ENCODE measurements at places on chromosomes 2 and 18.
A peak's percentile ranks its signal among the peaks of the same experiment; 100 is the strongest.

- DNase-seq, result no peak
Observed at GRCh38 chr2:134498654-134499053, 220.1 kb downstream of the TMEM163 start.

DNA sequence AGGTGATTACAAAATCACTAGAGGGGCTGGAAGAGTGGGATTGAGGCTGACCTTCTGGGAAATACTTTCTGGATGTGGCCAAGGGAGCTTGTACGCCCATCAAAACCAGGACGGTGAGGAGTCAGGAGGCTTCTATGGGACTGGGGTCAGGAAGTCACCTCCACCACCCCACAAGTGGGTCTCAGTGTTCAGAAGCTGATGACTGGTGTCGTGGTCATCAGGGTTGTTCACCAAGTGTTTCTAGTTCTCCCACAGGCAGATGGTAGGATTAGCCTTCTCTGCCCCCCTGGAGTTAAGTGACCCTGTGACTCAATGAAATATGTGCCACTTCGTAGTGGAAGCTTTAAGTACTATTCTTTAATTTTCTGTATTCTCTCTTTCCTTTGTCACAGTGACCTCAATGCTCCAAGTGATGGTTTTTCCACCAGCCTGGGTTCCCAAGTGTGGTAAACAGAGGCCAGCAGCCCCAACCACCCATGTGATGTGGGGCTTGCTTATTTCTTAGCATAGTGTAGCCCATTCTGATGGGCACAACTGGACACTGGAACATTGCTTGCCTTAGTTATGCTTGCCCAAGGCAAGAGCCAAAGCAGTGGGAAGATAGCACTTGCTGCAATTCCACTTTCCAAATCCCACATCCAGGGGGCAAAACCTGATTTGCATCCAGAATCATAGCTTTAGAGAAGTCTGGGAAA, 258.8 kb downstream of the CYP26B1 start:
- no peak for DNase-seq

- no peak for DNase-seq
Observed at GRCh38 chr2:108215794-108216211, 24.0 kb upstream of the SULT1C3 start.

- DNase-seq, result no peak
Observed at GRCh38 chr2:219856602-219857001, 229.2 kb downstream of the SLC4A3 start.

DNA sequence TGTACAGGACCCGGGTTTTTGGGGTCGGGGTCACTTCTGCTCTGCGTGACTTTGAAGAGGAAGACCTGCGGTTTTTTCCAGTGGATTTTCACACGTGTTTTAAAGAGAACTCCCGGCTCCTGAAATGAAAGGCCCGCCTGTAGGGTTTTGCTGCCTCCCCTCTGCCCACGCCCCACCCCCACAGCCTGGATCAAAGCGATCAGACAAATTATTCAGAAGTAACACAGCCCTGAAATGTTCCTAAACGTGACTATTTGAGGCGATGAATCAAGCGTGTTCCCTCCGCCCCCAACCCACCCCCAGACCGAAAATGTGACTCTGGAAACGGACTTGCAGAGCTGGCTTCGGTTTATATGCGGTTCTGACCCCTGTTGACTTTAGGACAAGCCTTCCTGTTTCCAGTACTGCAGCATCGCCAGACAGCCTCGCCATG, 28.7 kb upstream of the SMIM21 start:
- DNase-seq, result no peak

- DNase-seq, result no peak
Observed at GRCh38 chr2:202718614-202719013, 83.8 kb downstream of the FAM117B start.

GRCh38 chr2:55026202-55026601, 24.0 kb downstream of the RTN4 start:
- no peak for DNase-seq

DNA sequence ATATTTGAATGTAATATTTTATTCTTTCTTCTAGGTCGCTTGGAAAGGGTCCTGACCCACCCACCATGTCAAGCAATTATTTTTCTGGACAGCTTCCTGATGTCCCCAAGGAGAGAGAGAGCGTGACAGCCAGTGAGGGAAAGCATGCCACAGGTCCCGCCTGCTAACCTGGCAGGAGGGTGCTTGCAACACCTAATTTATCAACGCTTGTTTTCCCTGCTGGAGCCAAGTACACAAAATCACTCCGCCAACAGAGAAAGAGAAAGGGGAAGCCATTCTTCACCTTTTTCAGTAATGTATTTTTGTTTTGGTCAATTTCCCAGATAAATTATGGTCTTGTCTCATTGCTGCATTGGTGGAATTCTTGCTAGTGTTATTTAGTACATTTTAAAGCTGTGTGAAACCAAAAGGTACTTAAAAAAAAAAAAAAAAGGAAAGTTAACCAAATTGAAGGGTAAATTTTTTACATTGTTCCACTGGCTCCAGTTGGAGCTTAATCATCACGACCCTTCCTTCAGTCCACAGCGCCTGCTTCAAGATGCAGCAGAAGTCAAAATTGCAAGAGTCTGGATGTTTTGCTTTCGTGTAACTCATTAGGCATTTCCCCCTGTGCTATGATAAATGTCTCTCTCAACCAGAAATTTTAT, 88.5 kb upstream of the COPS8 start:
- no peak for DNase-seq

DNA sequence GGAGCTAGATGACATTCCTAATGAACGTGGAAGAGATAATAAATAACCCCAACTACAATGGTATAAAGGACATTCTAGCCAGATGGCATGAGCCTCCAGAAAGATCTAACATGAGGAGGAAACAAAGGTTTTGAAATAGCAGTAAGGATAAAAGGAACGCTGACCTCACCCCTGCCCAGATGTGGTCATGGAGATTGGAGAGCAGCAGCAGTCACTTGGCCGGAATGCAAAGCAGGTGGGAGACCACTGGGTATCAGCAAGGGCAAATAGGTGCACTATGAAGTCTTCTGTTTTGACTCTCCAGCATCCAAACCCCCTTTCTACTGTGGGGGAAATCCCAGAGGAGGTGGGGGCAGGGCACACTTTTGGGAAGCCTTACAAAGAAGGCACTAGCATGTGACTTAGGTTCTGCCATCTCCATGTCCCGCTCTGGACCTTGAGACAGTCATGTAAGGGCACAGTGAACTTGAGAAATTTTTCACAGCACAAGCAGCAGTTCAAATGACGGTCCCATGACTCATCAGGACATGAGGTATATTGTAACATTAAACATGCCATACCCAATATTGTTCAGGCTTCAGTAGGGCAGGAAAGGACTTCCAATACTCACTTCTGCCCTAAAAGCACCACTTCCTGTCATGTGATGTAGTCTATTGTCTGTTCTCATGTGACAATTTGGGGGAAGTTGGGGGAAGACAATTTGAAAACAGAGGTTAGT, 55.2 kb downstream of the METTL4 start:
- peak; percentile 30 for DNase-seq

- no peak for DNase-seq
Observed at GRCh38 chr2:54042897-54043620, 72.3 kb upstream of the PSME4 start.

GRCh38 chr18:43662657-43663056, 385.4 kb upstream of the SYT4 start:
- DNase-seq, result no peak

DNA sequence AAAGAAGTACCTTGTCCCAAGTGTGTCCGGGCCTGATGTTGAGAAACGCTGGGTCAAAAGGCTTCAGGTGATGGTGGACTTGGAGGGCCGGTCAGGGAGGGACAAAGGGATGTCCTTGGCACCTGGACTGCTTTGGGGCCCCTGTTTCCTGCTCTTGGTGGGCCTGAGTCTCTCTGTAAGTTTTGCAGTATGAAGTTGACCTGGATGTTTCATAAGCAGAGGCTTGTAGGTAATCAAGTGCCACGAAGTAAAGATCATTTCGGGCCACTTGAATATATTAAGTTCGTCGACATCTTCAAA, 29.4 kb downstream of the ASAP2 start:
- no peak for DNase-seq

DNA sequence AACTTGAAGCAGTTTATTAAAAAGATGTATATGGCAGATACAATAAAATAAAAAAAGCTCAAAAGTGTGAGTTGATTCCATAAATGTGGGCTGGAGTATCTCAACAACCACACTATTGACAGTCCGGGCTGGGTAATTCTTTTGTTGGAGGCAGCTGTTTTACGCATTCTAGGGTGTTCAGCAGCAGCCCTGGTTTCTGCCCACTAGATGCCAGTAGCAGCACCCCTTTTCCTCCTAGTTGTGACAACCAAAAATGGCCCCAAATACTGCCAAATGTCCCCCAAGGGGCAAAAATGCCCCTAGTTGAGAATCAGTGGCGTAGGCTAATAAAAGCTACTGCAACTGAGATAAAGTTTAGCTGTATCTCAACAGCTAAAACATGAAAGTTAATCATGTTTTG, 44.8 kb downstream of the CHMP3 start:
- peak; percentile 47 for DNase-seq

DNA sequence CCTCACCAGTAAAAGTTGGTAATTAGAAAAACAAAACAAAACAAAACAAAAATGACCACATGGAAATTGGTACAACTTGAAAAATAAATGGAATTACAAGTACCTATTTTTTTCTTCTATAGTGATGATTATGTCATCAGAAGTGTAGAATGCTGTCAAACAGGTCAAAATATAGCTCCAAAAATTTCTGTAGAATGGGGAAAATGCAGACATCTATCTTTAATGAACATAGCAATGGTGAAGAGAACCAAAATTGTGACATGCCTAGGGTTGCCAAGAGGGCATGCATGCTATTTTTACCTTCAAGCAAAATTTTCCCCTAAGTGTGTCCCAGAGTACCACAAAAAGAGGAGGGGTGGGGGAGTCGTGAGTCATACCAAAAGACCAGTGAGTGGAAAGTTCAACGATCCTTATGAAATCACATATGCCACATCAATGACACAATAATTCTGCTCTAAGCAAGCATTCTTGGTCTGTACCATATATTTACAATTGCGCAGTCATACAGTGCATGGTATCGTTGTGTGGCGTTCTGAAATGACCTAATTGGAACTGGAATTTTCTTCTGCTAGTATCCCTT, 1436.4 kb downstream of the SUCLG1 start:
- no peak for DNase-seq

GRCh38 chr18:10417664-10418063, 36.8 kb upstream of the APCDD1 start:
- no peak for DNase-seq

GRCh38 chr2:121377646-121378045, 92.6 kb upstream of the TFCP2L1 start:
- DNase-seq, result no peak

DNA sequence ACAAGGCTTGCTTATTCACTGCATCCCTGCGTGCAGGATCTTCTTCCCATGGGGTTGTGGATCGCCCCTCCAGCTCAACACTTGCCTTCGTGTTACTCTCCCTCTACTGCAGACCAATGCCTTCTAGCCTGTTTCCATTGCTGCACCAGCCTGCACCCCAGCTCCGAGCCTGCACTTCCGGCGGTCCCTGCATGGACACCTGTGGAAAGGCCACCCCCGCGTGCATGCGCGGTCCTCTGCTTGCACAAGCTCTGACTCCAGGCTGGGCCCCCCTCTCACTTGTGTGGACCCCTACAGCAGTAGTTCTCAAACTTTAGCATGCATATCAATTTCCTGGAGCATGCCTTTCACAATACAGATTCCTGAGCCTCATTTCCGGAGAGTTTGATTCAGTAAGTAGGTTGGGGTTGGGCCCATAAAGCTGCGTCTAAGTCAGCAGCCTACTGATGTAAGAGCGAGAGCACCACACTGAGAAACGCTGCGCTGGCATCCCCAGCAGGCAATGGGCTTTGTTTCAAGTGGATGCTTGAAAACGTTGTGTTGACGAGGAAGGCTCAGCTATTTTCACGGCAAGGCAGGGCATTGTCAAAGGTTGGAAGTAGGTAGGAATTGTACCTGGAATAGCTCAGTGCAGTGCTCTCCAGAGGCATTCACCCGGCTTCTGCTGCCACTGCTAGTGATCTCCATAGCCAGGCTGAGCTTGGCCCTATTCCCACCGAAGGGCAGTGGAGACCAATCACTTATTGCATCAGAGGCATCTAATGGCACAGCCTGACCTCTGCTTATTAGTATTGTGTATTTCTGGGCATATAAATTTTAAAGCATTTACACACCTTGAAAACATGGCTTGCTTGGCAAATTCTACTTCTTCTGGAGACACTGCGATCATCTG, 32.6 kb downstream of the CREG2 start:
- no peak for DNase-seq

DNA sequence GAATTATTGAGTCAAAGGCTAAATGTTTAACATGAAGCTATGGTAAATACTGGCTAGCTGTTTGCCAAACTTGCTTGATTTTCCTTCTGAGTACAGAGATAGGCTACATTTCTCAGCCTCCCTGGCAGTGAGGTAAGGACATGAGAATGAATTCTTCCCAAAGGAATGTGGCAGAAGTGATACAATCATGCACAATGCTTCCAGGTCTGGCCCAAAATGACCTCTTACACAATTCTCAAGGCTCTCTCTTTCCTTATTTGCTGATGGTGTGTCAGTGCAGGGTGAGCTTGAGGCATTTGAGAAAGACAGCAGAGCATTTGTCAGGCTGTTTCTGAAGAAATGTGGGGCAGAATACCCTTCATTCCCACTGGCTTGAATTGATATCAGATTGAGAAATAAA, 95.6 kb upstream of the NABP1 start:
- no peak for DNase-seq

- DNase-seq, result no peak
Observed at GRCh38 chr18:28961669-28962228, 784.8 kb upstream of the CDH2 start.

- DNase-seq, result no peak
Observed at GRCh38 chr18:32922951-32923430, 150.2 kb upstream of the KLHL14 start.

DNA sequence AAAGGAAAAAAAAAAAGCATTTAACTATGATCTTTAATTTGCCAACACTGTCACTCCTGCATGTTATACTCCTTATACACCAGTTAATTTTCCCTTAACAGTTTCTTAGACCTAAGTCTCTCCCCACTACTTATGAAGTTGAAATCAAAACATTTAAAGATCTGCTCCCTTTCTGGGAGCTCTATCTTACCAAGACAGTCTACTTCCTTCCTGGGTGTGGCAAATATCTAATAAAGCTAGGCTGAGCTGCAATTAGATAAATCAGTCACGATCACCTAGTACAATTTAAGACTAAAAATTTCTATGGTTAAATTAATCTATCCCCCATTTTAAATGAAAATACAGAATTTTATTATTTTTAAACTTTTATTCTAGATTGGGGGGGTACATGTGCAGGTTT, 33.4 kb downstream of the PUM2 start:
- peak; percentile 45 for DNase-seq

DNA sequence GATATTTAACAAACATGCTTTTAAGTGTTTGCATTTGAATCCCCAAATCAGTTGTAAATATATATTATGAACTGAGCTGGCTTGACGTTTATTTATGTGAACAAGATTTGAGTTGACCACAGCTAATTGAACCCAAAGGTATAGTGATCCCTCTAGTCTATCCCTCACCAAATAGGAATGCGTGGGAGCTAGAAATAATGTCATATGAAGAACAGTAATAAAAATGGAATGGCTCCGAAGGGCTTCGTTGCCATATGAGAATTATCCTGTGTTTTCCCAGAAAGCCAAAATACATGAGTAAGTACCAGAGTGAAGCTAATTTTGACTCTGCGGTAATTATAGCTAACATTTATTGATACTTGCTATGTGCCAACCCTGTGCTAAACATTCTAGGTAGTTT, 142.7 kb downstream of the ADCYAP1 start:
- no peak for DNase-seq

- no peak for DNase-seq
Observed at GRCh38 chr2:15984368-15985255, 44.3 kb downstream of the MYCN start.

GRCh38 chr18:33114749-33115148, 325.8 kb downstream of the CCDC178 start:
- no peak for DNase-seq
